SK-N-MC (cell line): ENCODE measurements at places on chromosomes 2 and 18.

- DNase-seq = no peak
Measured at GRCh38 chr18:12470382-12471075, 62.8 kb downstream of the PRELID3A start.

GRCh38 chr18:38369772-38370690 lies 804.4 kb upstream of the CELF4 start:
- no peak for DNase-seq

DNA sequence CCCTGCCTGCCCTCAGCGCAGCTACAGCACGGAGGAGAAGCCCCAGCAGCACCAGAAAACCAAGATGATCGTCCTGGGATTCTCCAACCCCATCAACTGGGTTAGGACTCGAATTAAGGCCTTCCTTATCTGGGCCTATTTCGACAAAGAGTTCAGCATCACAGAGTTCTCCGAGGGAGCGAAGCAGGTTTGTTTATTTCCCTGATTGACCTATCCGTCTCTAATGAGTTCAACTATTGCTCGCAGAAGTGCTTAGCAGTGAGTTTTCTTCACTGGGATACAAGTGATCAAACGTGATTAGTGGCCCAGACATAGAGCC lies 639 bp downstream of the MAIP1 start:
- no peak for DNase-seq

DNA sequence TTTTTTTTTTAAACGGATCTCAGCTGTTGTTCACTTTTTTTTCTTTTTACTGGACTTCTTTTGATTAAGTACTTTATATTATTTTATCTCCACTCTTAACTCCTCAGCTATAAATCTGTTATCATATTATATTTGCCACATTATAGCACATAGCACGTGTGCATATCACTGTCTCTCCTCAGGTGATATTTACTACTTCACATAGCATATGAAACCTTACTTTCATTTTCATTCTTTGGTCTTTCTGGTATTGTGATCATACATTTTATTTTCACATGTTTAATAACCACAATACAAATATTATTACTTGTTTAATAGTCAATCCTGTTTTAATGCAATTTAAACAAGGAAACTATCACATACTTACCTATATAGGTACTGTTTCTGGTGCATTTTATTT lies 993.1 kb upstream of the TMEFF2 start:
- no peak for DNase-seq

- DNase-seq = no peak
Measured at GRCh38 chr2:74658516-74658915, 4.5 kb downstream of the SEMA4F start.

DNA sequence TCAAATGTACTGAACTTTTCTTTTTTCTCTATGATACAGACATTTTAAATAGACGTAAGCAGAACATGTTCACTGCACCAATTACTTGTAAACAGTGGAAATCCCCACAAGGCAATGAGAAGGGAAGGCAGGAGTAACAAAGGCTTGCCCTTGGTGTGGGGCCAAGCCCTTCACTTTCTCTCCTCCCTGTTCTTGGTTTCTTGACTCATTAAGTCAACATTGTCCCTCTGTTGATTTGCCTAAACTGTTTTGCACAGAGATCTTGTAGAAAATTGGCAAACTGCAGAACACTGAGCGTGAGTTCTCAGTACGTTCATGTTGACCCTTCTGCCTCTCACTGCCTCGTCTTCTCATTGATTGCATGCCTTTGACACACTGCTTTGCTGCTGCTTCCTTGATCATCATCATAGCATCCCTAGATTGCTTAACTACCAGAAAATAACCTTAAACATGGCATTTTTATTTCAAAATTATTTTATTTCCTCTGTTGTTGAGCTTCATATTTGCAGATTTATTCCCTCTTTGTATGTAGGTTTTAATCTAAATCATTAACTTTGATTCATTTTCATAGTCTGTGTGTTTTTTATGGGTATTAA lies 257.7 kb downstream of the PTGR3 start:
- no peak for DNase-seq

DNA sequence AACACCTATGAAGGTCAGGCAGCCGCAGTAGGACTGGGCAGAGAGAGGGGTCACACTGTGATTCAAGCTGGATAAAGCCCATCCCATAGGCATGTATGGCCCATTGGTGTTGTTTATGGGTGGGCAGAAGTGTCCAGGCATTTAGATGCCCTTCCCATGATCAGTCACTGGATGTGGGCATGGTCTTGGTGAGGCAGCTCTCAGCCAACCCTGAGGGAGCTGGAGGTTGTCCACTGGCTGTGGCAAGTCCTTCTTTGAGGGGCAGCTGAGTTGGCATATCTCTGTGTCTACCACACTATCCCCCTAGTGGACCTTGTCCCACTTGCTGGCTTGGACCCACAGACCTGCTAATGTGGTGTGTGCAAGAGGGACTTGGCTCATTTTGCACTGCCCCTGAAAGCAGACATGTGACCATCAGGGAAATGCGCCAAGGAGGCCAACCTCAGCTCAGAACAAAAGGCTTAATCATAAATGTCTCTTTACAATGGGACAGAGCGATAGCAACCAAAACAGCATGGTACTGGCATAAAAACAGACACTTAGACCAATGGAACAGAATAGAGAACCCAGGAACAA lies 82.0 kb downstream of the TMEM17 start:
- DNase-seq = no peak

- DNase-seq = peak; percentile 51
Measured at GRCh38 chr2:237109421-237109934, 23.8 kb downstream of the COPS8 start.

DNA sequence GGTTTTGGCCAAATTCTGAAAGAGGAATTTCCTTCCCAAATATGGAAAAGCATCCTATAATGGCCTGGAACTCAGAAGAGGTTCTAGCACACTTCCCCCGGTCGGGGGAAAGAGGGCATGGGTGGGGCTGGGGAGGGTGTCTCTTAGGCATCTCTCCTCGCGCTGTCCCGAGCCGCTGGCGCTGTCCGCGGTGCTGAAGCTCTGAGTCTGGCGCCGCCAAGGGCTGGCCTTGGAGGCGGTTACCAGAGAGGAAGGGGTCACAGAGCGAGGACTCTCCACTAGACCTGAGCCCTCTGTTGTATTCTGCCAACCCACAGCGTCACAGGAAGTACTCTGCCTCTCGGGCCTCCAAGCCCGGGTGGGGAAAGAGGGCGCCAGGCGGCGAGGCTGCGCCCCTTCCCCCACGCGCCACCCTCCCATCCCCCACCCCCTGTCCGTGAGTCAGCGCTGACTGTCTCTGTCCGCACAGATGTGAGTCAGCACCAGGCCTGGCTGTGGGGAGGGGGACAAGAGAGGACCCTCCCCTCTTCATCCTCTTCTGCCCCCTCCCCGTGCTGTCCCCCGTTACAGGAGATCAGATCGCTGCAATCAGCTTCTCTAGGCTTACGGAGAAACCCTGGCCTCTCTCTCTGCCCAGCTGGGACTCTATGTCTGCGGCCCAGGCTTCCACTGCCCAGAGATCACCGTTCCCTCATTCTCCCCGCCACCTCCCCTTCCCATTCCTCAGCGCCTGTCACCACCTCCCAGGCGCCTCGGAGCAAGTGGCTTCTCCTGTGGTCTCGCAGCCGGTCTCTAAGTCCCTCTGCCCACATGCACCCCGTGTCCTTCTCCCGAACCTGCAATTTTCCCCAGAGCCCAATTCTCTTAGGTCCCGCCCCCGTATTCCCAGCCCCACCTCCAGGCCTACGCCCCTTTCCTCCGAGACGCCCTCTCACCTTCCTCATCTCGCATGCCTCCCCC lies 779 bp downstream of the PTPRN start:
- no peak for DNase-seq

- DNase-seq = no peak
Measured at GRCh38 chr2:58006952-58007284, 39.7 kb upstream of the VRK2 start.

- no peak for DNase-seq
Measured at GRCh38 chr2:37976411-37976810, 51.3 kb downstream of the RMDN2 start.

- DNase-seq = no peak
Measured at GRCh38 chr18:42242758-42243157, 287.7 kb downstream of the PIK3C3 start.

GRCh38 chr18:11293794-11294193 lies 144.4 kb upstream of the PIEZO2 start:
- DNase-seq = no peak

DNA sequence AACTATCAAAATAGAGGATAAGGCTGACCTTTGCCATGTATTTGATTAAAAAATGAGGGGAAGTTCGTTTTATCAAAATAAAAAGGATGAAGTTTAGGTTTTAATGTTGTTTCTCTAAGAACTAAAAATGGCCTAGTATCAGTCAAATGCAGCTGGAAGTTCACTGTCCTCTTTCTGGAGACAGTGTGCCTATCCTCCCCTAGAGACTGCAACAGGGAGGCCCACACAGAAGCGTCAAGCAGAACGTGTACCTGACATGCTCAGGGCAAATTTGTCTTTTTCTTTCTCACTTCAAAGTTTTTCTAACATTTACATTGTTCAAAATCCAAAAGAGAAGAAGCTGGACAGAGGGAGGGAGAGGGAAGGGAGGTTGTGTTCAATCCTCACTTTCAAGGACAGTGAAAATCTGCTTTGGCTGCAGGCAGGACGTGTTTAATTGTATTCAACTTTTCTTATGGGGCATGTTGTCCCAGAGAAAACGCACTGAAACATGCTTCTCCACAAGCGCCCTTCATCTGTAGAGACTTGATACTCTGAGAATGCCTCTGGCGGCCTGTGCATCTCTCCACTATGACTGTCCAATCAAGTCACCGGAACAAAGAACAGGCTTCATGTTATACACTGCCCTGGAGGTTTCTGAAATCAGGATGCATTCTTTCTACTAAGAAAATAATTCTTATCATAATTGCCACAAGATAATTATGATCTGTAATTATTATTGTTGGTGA lies 65.1 kb downstream of the FAM210A start:
- no peak for DNase-seq

GRCh38 chr2:231449503-231450054 lies 14.7 kb downstream of the NCL start:
- DNase-seq = no peak

- no peak for DNase-seq
Measured at GRCh38 chr2:149587950-149588487, 444 bp upstream of the MMADHC start.
